Fibroblast of the aortic adventitia (primary cell): ENCODE measurements at places on chromosomes 5 and 9.

GRCh38 chr5:113166852-113167366, 190.3 kb downstream of the DCP2 start:
- DNase-seq, result peak; percentile 66

DNA sequence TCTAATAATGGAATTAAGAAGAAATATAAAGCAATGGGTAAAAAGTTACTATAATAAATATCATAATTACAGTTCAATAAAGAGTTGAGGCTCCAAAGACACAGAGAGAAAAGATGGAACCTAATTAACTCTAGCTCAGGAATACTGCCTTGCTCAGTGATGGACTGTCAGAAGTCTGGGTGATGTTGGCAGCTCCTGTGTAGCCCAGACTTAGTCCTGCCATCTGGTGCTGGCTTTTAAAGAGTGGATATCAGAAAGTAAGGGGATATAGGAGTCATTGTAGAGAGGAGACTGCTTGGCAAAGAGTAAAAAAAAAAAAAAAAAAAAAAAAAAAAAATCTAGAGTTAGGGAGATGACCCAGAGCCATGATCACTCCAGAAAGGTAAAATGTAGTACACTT, 551.9 kb upstream of the DMAC1 start:
- no peak for DNase-seq

DNA sequence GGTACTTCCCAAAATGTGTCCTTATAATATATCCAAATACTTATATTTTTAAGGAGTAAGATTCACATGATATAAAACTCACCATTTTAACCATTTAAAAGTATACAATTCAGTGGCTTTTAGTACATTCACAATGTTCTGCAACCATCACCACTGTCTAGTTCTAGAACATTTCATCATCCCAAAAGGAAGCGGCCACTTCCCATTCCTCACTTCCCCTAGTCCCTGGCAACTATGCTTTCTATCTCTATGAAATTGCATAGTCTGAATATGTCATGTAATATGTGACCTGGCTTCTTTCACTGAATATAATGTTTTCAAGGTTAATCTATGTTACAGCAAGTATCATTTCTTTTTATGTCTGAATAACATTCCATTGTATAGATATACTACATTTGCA, 615.1 kb upstream of the SGCD start:
- DNase-seq, result no peak

- no peak for DNase-seq
Measured at GRCh38 chr5:172885597-172886340, 51.7 kb downstream of the ERGIC1 start.

GRCh38 chr5:147734894-147735293, 47.6 kb downstream of the JAKMIP2 start:
- no peak for DNase-seq

- DNase-seq, result no peak
Measured at GRCh38 chr9:123062351-123063176, 29.1 kb downstream of the GPR21 start.

- peak; percentile 61 for DNase-seq
Measured at GRCh38 chr9:107727086-107727780, 237.7 kb upstream of the KLF4 start.

DNA sequence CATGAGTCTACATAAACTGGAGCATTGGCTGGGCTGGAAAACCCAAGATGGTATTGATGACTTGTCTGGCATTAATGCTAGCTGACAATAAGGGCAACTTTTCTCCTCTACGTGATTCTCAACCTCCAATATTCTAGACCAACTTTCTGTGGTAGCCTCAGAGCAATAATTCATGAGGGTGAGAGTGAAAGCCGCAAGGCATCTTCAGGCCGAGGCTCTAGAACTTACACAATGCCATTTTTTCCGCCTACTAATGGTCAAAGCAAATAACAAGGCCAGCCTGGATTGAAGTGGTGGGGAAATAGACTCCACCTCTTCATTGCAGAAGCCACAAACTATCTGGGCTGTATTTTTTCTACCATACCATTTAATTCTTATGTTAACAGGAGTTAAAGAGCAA, 267.4 kb downstream of the GABRG2 start:
- DNase-seq, result no peak

DNA sequence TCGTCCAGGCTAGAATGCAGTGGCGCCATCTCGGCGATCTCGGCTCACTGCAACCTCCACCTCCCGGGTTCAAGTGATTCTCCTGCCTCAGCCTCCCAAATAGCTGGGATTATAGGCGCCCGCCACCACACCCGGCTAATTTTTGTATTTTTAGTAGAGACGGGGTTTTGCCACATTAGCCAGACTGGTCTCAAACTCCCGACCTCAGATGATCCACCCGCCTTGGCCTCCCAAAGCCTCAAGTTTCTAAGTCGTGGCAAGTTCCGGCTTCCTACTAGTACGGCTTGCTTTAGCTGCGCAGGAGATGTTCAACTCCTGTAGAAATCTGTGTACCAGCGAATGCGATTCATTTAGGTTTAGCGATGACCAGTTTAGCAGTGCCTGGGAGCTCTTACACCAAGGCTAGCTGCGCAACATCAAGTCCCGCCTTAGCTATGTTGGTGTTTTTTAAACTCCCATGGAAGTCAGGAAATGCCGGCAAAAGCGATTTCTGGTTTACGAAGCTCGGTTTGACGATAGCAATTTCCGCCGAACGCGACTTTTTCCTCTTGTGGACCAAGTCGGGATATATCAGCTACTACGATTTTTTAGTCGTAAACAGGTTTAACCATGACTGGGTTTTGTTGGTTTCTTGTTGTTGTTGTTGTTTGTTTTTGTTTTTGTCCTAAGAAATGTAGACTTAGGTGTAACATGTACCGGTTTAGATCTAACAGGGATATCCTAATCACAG, 46.4 kb downstream of the ANXA2R start:
- DNase-seq, result peak; percentile 81

- DNase-seq, result no peak
Measured at GRCh38 chr9:76366275-76366674, 28.0 kb downstream of the RFK start.

GRCh38 chr9:82466616-82467260, 478.2 kb downstream of the SPATA31D1 start:
- peak; percentile 77 for DNase-seq

DNA sequence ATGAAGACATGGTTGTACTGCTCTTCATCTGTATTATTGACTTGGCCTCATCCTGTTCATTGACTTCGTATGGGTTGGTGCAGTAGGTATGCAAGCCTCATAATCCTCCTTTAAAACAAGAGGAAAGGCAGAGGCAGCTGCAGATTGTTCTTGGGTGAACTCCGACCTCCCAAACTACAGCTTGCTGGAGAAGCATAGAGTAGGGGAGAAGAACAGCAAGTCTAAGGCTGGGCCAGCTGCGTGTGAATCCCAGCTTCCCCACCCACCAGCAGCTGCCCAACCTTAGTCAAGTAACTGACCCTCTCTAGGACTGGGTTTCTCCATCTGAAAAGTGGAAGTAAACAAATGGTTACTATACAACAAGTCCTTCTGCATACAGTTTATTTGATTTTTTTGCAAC, 114.5 kb upstream of the WWC1 start:
- no peak for DNase-seq

- DNase-seq, result no peak
Measured at GRCh38 chr5:120761986-120762385, 297.9 kb downstream of the PRR16 start.

GRCh38 chr5:5487585-5488360, 65.3 kb downstream of the ICE1 start:
- DNase-seq, result no peak

DNA sequence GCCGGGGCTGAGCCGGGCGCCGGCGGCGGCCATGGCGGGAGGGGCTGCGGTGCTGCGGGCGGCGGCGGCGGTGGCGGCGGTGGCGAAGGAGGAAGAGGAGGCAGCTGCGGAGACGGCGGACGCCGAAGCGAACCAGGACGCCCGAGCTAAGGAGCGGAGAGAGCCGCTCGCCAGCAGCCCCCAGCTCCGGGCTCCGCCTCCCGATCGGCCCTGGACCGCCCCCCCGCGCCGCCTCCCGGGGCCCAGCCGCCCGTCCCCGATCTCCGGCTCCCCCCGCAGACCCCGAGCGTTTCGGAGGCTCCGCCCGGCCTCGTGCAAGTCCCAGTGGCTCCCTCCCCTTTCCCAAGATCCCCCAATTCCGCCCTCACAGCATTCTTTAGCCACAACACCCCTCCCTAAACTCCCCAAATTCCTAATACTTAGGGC, at the start of gene ASTN2:
ASTN2 (minus strand) TSS at position 152 of the 426 bp plus-strand sequence; CDS start at position 33, 119 bp downstream.
- no peak for DNase-seq

GRCh38 chr9:92164490-92164889, 49.3 kb upstream of the SPTLC1 start:
- DNase-seq, result no peak

DNA sequence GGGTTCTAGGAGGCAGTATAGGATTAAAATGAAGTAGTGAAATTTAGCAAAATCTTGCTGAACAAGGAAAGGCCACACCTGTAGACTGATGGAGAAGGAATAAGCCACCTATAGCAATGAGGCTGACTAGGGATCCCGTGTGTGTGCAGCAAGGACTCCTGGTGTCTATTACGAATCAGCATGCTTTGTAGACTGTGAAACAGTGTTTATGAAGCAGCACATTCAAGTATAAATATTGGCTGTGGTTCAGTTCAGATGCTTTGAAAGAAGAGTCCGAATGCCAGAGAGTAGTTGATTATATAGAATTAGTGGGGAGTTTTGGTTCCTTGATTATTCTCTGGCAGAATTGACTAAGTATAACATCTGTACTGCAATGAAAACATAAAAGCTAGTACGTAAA, 41.8 kb downstream of the CAST start:
- DNase-seq, result no peak

- DNase-seq, result no peak
Measured at GRCh38 chr5:158155811-158156505, 297.0 kb upstream of the CLINT1 start.

DNA sequence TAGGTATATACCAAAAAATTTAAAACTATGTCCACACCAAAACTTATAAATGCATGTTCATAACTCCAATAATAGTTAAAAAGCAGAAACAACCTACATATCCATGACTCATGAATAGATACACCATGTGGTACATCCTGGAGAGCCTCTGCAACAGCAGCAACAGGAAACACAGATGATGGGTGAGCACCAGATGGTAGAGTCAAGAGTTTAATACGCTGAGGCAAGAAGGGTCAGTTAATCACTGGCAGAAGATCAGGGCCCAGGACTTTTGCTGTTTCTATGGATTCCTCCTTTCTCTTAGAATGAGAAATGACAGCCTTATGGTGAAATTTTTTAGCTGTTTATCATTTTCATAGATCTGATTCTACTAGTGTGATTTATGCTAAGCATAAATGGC, 351.8 kb upstream of the ADAMTSL1 start:
- no peak for DNase-seq

DNA sequence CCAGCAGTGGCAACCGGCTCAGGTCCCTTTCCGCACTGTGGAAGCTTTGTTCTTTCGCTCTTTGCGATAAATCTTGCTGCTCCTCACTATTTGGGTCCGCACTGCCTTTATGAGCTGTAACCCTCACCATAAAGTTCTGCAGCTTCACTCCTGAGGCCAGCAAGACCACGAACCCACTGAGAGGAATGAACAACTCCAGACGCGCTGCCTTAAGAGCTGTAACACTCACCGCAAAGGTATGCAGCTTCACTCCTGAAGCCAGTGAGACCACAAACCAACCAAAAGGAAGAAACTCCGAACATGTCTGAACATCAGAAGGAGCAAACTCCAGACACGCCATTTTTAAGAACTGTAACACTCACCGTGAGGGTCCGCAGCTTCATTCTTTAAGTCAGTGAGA, 103.5 kb downstream of the GLIS3 start:
- no peak for DNase-seq

GRCh38 chr5:55429613-55430253, 105.0 kb downstream of the PLPP1 start:
- no peak for DNase-seq

GRCh38 chr9:129774791-129775447, 22.1 kb upstream of the PTGES start:
- DNase-seq, result no peak

DNA sequence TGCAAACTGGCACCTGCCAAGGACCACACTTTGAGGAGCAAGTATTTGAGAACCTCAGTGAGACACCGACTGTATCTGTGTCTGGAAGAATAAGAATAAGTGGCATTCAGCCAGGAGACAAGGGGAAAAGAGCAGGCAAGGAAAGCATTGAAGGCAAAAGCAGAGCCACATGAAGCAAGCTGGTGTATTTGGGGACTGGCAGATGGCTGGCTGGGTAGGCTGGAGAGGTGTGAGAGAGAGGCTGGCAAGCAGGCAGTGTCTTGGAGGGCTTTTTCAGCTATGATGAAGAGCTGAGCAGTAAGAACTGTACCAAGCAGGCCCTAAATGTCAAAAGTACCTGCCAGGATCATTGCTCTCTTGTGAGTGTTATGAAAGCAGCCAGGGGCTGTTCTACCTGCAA, 14.1 kb upstream of the C5orf58 start:
- no peak for DNase-seq

DNA sequence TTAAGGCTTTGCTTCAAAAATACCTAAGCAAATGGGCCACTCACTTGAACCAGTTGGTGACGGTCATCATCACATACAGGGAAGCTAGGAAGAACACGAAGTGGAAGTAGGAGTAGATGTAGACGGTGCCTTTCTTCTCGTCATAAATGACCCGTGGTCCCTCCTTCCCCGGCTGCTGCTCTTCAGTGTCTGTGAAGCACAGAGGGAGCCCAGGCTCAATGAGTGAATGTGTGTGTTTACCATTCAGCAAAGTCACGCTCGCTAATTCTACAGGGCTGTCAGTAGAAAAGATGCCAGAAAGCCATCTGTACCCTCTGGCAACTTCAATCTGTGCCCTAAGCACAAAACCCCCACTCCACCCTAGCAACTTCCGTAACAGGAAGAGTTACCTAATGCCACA, 109.8 kb downstream of the SERINC5 start:
- no peak for DNase-seq

DNA sequence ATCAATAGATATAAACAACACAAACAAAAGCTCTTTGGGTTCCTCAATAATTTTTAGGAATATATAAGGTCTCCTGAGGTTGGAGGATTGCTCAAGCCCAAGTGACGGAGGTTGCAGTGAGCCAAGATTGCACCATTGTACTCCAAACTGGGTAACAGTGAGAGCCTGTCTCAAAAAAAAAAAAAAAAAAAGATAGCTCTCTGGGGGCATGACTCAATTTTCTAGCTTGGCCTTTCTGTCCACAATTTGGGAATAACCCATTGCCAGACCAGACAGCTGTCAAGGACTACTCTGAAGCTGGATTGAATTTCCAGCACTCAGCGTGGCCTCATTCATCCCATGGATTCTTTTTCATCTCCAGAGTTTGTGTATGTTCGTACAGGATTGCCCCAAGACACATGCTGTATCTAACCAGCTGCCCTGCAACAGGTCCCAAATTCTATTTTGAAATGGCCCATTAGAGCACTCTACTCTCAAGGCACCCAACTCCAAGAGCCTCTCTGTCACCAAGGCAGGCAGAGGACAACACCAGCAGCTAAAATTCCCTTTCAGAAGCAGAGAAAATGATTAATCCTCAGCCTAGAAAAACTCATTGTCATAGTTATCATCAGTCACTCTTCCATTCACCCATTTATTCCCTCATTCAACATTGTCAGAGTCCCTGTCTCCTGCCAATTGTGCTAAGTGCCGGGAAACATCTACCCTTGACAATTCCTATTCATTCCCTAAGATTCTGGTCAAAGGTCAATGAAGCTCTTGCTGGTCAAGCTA, 8.7 kb downstream of the FAM193B start:
- DNase-seq, result peak; percentile 97

GRCh38 chr5:135454946-135455345, 2.8 kb upstream of the TIFAB start:
- no peak for DNase-seq
